Right renal pelvis (tissue), 4 donors: ENCODE measurements at places on chromosomes 1 and 21. TPM values are rescaled to one million over a fixed set of nuclear protein-coding genes. Genes with fewer than 3 reads are reported as not detected.

- no peak for DNase-seq
Observed at GRCh38 chr1:33468531-33468930, 3.9 kb upstream of the ZSCAN20 start.

GRCh38 chr1:226349081-226349480 is 40.1 kb upstream of the LIN9 start:
- no peak for DNase-seq

- DNase-seq = no peak
Observed at GRCh38 chr1:111990878-111991718, 1.6 kb upstream of the KCND3 start.

- no peak for DNase-seq
Observed at GRCh38 chr1:198258491-198258890, 101.7 kb downstream of the NEK7 start.

DNA sequence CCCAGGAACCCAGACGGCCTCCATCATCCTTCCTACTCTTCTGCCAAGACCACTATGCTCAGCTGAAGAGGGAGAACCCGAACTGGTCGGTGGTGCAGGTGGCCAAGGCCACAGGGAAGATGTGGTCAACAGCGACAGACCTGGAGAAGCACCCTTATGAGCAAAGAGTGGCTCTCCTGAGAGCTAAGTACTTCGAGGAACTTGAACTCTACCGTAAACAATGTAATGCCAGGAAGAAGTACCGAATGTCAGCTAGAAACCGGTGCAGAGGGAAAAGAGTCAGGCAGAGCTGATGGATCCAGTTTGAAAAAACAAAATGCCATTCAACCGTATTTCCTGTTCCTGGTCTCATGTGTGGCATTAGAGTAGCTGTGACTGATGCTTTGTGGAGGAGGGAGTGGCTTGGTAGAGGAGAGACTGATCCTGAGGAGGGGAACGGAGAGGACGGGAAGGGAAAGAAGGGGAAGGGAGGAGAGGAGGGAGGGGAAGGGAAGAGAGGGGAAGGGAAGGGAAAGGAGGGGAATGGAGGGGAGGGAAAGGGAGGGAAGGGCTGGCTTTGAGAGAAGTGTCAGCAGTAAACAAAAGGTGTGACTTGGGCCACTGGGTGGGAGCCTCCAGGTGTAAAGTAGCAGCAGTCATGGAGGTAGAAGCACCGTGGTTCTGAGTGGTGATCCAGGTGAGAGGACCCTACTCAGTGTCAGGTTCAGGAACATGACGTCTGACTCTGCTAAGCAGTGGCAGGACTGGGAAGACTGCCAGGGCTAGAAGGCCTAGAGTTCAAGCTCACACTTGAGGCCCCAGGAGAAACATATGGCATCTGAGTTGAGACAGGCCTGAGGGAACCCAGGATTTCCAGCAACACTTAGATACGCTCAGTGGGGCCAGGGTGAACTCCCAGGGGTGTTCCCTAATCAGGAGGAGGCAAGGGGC is 846 bp downstream of the HMGB4 start:
- DNase-seq = no peak

GRCh38 chr1:183251959-183252450 is 65.9 kb downstream of the LAMC2 start:
- DNase-seq = no peak

DNA sequence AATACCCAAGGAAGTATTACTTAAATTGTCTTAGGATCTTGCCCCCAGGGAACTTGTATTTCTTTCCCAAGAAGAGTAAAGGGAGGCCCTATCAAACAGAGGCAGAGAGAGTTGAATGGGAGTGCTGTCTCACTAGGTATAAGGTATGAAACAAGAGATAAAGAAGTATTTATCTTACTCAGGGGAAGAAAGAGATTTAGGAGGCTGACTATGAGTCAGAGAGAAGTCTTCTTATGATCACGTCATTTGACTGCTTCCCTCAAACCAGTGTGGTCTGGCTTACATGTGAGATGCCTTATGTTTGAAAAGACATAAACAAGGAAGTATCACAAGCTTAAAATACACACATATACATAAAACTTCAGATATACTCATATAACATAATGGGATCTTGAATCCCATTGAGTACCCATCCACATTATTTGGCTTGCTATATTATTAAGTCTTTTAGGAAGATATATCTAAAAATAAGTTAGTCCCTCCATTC is 29.6 kb downstream of the DUSP10 start:
- no peak for DNase-seq

GRCh38 chr1:2628191-2628932 is 4.5 kb downstream of the MMEL1 start:
- no peak for DNase-seq

DNA sequence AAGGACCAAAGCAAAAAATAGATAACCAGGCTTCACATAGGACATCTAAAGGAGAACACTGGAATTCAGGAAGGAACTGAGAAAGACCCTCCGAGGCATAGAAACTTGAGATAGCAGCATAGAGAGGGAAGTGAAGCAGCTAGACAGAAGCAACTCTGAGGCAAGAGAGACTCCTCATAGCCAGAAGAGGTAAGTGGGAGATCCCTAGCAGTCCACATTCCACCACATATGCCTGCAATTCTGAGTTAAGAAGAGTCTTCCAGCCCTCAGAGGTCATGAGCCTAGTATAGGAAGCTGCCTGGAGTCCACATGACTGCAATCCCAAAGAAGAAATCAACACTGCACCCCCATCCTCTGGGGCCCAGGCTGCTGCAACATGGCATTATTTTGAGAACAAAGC is 13.9 kb upstream of the FGGY start:
- DNase-seq = no peak

GRCh38 chr1:36773827-36774541 is 260.3 kb downstream of the GRIK3 start:
- no peak for DNase-seq

DNA sequence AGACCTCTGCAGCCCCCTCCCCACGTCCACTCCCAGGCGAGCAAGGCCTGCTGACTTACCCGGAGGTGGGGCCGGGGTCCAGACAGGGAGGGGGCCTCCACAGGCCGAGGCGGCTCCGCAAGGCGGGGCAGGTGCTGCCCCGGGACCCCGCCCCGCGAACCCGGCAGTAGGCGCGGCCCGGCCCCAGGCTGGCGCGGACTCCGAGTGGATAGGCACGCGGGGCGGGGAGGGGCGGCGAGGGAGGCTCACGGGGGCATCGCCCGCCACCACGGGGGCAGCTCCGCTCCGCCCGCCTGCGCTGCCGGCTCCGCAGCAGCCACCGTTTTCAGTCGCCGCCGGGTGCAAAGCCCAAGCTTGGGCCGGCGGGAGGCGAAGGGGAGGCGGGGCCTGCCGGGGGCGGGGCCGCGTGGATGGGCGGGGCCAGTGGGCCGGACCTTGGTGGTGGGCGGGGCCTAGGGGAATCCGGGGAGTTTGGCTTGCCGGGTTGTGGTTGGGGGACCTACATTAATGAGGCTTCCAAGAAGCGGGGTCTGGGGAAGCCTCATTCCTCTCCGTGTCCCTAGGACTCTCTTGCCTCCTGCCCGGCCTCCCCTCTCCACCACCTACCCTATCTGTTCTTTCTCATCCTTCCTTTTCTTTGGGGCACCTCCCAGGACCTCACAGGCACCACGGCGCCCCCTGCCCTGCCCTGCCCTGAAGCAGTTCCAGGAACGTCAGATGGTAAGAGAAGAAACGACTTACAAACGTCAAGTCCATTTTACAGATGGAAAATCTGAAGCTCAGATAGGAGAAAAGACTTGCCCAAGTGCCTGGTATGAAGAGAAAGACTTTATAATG is at the start of gene RIMS3:
RIMS3 (minus strand) TSS at position 348 of the 837 bp plus-strand sequence. CDS start 23,757 bp downstream, outside the sequence.
- peak; percentile 38 for DNase-seq

- DNase-seq = no peak
Observed at GRCh38 chr1:21874778-21875547, 62.1 kb downstream of the HSPG2 start.

DNA sequence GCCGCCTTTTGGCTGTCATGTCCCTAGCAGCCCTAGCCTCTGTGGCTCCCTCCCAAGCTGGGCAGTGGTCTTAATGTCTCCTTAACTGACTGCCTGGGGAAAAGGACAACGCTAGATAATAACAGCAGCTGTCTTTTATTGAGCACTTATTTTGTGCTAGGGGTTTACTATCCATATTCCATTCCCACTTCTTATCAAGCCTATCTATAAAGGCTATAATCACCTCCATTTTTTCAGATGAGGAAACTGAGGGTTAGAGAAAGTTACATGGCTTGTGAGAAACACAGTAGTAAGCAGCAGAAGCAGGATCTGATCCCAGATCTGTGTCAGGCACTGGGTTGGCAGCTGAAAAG is 6.2 kb downstream of the SH3BGRL3 start:
- no peak for DNase-seq

DNA sequence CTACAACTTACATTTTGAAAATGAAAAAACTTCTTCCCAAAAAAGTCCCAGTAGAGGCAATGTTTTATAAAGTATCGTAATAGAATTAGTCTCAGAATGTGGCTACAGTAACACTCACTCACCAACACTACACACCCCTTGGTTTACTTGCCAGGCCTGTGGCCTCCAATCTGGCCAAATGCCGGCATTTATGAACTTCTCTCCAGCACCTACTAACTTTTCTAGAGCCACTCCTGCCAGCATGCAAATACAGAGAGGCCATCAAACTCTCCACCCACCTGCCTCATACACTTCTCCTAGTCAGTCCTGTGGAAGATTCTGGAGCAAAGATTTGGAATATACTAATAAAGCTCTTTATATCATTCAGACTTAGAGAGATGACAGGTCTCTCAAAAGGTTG is 32.3 kb downstream of the STPG1 start:
- no peak for DNase-seq

WDR77 gene
- 40.5 TPM for polyA plus RNA-seq

PGBD2 gene
- 13.4 TPM for polyA plus RNA-seq

PTPRU gene
- 12.9 TPM for polyA plus RNA-seq

NMNAT2 gene
- polyA plus RNA-seq = 3.4 TPM

CELA3B gene
- not detected for polyA plus RNA-seq
